Tongue (tissue), 3 donors: ENCODE measurements at places on chromosomes 3 and 15. TPM values are rescaled to one million over a fixed set of nuclear protein-coding genes. Genes with fewer than 3 reads are reported as not detected.

The ECE2 gene
- not detected for total RNA-seq

The GOLGA6L7 gene
- total RNA-seq, result not detected

The SLC22A14 gene
- total RNA-seq, result not detected

The BDH1 gene
- total RNA-seq, result 18.3 TPM

The ARIH1 gene
- total RNA-seq, result 70.5 TPM

The CASR gene
- total RNA-seq, result not detected

The IGSF10 gene
- total RNA-seq, result 15.3 TPM

The FMN1 gene
- total RNA-seq, result 5.3 TPM

DNA sequence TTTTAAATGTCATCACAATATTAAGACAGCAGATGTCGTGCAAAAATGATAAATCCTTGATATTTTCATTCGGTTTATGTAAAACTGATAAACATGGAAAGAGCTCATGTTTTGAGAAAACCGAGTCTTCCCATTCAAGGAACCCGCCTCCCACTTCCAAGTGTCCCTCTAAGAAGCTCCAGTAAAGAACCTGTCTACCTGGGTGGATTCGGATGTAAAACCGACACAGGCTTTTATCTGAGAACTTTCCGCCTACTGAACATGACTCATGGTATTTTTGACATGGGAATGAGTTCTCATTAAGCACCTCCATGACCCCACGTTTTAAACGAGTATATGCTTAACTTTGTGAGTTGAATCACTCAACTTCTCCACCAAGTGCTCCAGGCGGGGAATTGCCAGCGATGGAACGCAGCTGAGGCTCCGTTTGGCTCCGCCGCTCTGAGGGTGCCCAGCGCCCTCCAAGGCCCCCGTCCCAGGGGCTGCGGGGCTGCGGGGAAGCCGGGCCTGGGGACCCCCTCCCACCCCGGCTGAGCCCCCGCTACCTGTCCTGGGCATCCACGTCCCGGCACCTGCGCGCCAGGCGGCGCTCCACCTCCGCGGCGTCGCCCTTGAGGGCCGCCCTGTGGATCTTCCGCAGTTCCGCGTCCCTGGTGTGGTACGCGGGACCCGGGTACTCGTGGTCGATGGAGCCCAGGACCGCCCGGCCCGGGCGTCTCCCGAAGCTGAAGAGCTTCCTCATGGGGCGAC is 119.9 kb downstream of the LMLN start:
- DNase-seq, result peak; percentile 14

GRCh38 chr15:35934383-35935049 is 388.6 kb upstream of the DPH6 start:
- DNase-seq, result no peak

- DNase-seq, result no peak
Observed at GRCh38 chr15:35691173-35691761, 145.3 kb upstream of the DPH6 start.

GRCh38 chr3:14847613-14848541 is 29.1 kb downstream of the FGD5 start:
- no peak for DNase-seq

DNA sequence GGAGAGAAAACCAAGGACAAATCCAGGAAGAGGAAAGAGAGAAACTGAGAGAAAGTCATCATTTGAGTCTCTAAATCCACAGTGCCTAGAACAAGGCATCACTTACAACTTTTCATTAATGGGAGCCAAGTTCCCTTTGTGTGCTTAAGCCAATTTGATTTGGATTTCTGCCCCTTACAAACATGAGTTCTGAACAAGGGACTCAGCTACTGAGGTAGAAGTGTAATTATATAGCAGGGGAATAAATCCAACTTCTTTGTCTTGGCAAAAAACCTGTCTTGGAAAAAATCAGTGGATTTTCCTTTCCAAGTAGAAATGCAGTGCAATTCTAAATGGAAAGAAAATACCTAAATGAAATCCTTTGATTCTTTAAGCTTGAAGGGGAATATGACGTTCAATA is 307.2 kb upstream of the CNTN3 start:
- DNase-seq, result peak; percentile 19

- DNase-seq, result no peak
Observed at GRCh38 chr3:140767566-140767965, 89.7 kb downstream of the TRIM42 start.

DNA sequence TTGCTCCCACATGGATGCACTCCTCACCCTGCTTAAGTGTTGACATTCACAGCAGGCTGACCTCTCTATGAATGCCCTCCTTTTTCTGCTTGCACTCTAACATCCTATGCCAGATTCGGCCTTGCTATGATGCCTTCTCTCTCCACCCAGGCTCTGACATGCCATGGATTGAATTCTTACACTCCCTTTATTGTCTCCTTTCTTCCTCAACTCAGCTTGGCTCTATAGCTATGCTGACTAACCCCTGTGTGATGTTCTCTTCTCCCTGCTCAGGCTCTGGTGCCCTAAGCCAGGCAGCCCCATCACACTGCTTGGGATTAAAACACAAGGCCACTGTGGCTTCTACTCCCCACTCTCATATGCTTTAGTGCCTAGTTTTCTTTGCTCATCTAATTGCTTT is 563.7 kb downstream of the NSUN3 start:
- no peak for DNase-seq

DNA sequence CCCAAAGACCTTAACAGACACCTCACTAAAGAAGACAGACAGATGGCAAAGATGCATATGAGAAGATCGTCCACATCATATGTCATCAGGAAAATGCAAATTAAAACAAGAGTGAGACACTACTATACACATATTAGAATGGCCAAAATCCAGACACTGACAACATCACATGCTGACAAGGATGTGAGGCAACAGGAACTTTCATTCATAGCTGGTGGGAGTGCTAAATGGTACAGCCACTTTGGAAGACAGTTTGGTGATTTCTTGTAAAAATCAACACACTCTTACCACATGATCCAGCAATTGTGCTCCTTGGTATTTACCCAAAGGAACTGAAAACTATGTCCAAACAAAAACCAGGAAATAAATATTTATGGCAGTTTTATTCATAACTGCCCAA is 17.6 kb downstream of the CHDH start:
- no peak for DNase-seq

GRCh38 chr15:52292780-52293392 is 2.7 kb downstream of the MYO5C start:
- no peak for DNase-seq
